ENCODE measurements at places on chromosomes 1 and 21.

DNA sequence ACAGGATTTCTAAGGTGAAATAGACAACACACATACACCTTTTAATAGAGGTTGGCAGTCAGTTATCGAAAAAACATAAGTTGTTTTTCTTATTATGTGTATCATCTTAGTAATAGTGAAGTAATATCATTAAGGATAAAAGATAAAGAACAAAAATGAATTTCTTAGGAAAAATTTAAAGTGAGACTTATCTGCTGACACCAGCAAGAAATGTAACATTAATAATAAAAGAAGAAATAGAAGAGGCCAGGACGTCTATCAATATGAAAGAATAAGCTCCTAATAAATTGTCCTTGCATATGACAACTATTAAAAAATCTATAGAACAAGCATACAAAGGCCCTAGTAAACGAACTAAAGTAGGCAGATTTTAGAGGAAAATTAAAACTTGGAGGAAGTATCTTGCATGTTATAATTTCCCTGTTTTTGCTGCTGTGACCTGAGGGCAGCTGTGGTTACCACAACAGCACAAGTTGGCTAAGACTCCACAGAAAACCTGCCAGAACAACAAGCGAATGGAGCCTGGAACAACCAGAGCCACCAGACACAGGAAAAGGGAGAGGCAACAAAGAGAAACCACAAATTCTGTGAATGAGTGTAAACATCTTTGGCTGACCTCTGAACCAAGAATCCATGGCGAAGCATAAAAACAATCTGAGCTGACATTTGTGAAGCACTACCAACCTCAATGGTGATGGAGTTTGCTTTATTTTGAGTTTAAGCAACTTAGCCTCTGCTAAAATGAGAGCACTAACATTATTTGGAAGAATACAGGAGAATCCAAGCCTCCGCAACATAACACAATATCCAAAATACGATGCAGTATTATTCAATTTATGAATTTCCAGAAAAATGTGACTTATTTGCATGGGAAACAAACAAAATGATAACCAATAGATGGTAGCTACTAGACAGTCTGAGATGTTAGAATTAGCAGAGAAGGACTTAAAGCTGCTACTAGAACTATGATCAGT is 207.5 kb downstream of the KCNT2 start:
- DNase-seq: no peak

GRCh38 chr1:202135221-202135721 is 9.3 kb downstream of the ARL8A start:
- peak; percentile 51 for DNase-seq

GRCh38 chr21:45278156-45278911 is 9.4 kb downstream of the POFUT2 start:
- DNase-seq: no peak

GRCh38 chr1:230868736-230869385 is 540 bp upstream of the C1orf198 start:
- DNase-seq: no peak

DNA sequence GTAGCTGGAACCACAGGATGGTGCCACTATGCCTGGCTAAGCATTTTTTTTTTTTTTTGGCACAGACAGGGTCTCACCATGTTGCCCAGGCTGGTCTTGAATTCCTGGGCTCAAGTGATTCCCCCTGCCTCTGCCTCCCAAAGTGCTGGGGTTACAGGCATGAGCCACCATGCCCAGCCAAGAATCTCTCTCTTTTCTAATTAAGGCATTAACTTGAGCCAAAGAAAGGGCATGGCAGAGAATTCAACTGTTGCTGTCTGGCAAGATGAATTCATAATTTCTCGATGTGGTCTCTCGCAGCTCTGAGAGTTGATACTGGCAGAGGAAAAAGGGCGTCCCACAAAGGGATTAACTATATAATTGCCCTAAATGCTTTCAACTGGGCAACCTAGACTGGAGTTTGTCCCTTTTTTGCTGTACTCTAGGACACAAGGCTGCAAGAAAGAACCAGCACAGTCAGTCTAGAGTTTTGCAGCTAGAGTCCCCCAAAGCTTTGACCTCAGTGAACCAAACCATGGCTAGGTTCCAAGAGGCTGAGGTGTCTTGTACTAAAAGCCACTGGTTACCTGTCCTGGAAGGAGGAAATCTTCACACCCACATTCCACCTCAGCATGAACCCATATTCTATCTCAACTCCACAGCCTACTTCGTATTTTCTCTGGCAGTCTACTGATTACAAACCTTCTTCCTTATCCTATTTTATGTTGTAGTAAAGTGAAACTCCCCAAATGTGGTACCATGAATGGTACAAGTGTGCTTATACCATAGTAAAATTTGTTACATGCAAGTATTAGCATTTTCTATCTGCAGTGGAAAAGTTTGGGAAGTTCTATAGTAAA is 51.2 kb downstream of the OPTC start:
- DNase-seq: no peak

DNA sequence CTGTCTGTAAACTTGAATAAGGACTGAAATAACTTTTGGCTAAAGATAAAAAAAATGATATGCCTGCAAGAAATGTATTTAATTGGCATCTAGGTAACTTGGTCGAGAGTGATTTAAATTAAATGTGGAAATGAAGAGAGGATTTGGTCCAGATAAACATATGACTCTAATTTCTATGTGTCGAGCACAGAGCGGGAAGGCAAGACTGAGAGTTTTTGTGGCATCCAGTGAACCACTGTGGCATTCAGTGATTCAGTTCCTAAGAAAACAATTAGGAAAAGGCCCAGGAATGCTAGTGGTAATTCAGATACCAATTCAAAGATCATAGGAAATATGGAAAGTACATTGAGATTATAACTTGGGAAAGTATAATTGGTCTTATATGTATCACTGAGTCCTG is 39.6 kb downstream of the PDE4B start:
- no peak for DNase-seq

GRCh38 chr1:246208105-246208504 is 299.0 kb downstream of the SMYD3 start:
- no peak for DNase-seq

DNA sequence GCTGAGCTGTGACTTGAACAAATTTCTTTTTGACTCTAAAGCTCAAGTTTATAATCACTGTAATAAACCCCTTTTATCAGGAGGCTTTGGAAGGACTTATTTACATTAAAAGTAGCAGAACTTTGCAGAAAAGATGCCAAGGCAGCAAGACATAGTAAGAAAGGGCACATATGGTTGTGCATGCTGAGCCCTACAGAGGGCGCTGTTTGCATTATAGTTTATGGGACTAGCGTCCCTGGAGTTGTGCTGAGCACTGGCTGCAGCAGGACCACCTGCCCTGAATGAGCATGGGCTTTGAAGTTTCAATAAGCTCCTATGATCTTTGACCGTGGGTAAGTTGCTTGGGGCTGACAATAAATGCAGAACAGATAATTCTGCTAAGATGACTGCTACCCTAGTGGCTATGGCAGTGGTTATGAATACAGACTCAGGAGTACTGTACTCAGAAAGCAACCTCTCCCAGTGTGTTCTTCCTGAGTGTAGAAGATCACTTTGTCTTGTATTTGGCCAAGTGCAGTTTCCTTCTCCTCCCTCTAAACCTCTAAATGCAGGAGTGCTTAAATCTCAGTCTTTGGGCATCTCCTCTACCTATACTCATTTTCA is 45.4 kb upstream of the USP1 start:
- DNase-seq: peak; percentile 18

Measured in CD4-positive, alpha-beta T cell treated with Interleukin-1 beta for 1 hour (primary cell).